ENCODE measurements at places on chromosomes 4 and X.

- DNase-seq: no peak
Measured at GRCh38 chr4:26786916-26787315, 73.7 kb upstream of the STIM2 start.

DNA sequence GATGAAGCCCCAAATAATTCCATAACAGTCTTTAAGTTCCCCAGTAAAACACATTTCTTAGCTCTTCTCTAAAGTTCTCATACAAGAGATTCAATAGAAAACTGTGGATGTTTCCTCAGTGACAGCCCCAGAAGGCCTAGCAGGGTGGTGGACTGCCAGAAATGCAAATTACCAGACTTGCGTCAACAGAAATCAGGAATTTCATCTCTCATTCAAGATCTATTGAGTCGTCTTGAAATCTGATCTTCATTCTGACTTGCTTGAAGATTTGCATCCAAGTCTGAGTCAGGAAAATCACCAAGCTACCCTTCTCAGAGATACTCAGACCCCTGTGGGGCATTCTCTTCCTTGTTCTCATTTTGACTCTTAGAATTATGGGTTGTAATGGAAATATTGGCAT is 68.9 kb upstream of the NDP start:
- no peak for DNase-seq

DNA sequence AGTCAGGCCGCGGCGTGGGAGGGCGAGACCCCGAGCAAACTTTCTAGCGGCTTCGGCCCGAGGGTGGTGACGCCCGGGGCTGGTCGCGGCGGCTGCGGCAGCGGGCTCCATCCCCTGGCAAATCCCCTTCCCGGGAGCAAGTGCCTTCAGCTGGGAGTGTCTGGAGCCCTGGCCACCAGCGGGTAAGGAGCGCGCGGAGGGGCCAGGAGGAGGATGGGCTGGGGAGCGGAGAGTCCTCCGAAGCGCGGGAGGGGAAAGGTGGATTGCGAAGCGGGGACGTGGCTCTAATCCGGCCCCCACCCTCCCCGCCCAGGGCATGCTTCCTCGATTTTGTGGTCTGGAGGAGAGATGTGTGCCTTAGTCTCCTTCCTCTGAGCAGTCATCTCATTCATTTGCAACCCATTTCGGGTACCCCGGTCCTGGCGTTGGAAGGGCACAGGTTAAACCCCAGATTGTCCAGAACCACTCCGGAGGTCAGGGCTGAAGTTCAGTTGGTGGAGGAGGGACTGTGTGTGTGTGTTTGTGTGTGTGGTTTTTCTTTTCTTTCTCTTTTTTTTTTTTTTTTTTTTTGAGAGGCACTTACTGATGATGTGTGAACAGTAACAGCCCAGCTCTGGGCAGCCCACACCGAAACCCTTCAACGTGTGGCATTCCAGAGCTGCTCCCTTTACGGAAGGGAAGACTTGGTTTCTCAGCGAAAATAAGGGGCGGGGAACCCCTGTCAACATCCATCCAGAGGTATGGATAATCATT is 516 bp downstream of the SGMS2 start:
- DNase-seq: no peak

GRCh38 chr4:127145006-127145540 is 487.7 kb upstream of the INTU start:
- DNase-seq: peak; percentile 47

DNA sequence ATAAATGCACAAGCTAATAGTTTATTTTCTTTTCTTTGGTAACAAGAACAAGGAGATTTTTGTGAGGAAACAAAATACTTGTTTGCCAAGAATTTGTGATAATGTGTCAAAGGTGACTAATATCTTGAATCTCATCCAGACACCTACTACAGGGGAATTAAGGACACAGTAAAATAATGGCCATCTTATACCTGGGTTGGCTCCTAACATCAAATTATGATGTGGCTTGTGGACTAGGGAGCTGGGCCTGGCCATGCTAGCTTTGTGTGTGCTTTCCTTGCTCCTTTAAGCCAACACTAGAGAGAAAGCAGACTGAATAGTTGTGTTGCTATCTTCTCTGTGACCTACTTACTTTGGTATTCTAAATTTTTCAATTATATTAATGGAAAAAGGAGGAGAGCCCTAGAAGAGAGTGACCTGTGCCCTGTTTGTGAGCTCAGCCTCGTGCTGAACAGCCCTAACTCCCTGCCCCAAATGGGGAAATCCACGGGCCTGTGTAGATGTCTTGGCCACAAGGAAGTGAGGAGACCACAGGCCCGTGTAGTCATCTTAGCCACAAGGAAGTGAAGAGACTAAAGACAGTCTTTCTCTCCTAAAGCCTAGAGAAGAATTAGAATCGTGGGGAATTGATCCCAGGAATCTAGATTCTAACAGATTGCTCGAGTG is 23.3 kb downstream of the ARHGAP24 start:
- no peak for DNase-seq

DNA sequence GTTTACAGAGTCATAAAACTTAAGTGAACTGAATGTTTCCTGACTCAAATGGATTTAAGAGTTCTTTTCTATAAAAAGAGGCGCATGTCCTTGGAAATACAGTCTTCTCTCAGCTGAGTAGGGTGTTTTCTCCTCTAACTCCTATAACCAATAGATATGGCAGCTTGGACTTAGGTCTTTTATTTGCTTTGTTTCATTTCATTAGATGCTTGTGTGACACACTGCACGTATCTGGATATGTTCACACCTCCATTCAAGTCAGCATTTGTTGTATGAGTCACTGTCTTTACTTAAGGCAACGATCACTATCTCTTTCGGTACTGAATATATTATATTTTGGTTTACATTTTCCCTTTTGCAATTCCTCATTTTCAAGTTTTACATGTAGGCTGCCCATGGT is 136.6 kb downstream of the ARSF start:
- DNase-seq: peak; percentile 48

- peak; percentile 3 for DNase-seq
Measured at GRCh38 chrX:54248309-54248708, 65.3 kb upstream of the FAM120C start.

DNA sequence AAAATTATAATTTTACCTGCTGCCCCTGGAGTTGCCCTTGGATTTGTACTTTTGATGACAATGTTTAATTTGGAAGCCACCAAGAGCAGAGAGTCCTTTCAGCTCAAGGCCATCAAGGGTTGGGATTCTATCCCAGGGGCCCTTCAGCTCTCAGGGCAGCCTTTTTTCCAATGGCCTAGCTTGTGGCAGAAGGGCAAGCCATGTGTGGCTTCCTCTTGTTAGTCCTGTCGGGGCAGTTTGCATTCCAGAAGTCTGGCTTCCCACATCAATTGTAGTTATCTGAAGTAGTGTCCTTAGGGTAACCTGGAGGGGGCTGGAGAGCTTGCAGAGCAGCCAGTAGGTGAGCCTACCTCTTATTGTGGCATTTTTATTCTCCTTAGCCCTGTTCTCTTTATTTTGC is 569.4 kb downstream of the TRAM1L1 start:
- no peak for DNase-seq

DNA sequence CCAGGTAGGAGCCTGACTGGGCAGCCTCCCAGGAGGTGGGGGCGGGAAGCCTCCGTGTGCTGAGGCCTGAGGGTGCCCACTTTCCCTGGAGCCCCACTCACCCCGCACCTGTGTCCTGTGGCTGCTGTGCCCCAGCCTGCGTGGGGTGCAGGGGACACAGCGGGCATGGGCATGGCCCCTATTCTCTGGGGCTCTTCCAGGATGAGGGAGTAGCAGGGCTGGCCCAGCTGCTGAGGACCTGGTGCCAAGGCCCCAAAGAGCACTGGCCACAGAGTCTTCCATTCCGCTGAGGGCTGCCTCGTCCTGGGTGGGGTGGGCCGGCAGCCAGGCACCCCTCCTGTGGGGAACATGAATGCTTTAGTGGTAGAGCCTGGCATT is 51.7 kb upstream of the SORCS2 start:
- DNase-seq: no peak

- DNase-seq: peak; percentile 54
Measured at GRCh38 chr4:76585897-76586360, 150.9 kb downstream of the SHROOM3 start.

- DNase-seq: no peak
Measured at GRCh38 chr4:81881855-81882621, 410.3 kb upstream of the RASGEF1B start.

DNA sequence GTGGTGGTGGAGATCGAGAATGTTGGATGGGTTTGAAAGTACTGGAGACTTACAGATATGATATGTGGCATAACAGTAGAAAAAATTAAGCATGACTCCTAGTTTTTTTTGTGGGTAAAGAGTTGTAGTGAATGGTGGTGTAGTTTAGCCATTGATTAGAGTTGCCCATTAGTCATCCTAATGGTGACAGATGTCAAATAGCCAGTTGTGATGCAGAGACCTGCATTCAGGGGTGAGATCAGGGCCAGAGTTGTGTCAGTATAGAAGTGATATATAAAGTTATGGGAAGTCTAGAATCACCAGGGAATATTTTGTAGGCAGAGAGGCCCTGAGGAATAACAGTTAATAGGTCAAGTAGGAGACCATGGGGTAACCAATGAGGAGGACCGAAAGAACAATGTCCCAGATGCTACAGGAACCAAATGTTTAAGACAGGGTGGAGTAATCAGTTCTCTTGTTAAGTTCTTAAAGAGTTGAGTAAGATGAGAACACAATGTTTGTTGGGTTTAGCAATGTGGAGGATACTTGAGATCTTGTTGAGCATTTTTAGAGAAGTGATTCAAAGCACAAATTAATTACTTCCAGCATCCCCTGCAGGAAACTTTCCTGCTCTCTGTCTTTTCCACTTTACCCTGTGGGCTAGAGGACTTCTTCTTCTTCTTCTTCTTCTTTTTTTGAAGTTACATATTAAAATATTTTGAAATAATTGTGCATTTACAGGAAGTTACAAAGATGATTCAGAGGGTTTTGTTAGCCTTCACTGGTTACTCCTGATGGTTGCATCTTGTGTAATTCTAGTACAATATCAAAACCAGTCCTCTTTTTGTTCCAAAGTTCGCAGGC is 13.3 kb downstream of the SGMS2 start:
- no peak for DNase-seq

DNA sequence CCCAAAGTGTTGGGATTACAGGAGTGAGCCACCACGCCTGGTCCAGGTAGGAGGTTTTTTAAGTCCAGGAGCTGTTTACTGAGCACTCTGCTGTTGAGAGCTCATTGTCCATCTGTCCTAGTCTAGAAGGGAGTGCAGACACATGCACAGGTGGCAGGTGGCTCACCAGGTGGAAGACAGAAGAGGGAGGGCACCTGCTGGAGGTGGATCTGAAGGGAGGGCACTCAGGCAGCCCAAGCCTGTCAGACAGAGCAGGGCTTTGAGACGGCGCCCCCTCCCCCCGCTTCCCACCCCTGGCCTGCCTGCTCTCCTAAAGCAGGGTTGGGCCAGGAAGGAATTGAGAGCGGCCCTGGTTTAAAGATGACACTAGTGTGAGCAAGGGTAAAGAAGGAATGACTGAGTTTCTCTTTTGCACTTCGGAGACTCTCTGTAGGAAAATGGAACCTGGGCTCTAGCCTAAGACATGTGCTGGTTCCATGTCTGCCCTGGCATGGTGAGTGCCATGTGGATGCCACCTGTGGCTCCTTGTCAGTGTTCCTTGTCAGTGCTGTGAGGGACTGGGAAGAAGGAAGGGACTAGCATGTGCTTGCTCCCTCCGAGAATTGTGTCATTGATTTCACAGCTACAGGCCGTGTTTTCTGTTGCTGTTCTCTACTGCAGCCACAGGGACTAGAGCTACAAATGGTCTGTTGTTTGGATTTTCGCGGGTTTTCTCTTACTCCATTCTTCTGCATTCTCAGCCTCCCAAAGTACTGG is 108.6 kb downstream of the TNIP2 start:
- DNase-seq: no peak

DNA sequence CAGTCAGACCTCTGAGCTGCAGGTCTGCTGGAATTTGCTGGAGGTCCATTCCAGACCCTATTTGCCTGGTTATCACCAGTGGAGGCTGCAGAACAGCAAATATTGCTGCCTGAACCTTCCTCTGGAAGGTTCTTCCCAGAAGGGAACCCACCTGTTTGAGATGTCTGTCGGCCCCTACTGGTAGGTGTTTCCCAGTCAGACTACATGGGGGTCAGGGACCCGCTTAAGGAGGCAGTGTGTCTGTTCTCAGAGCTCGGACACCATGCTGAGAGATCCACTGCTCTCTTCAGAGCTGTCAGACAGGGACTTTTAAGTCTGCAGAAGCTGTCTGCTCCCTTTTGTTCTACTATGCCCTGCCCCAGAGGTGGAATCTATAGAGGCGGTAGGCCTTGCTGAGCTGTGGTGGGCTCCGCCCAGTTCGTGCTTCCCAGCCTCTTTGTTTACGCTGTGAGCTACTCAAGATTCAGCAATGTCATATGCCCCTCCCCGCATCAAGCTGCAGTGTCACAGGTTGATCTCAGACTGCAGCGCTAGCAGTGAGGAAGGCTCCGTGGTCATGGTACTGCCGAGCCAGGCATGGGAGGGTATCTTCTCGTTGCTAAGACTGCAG is 44.1 kb upstream of the KDR start:
- DNase-seq: no peak

DNA sequence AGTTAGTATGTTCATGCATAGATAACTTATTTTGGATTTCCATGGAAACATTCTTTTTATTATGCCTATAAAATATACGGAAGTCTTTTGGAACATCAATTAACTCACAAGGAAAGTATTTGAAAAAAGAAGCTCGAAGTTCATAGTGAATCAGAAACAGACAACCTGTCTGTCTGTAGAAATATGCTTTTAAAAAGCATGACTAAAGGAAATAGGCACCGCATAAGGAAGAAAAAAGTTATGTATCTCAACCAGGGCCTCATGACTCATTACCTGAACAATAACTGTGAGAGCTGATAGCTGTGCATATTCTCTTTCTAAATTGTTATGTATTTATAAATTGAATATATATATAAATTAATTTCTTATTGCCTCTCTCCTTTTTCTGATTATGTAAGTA is 324.1 kb downstream of the TLL1 start:
- DNase-seq: no peak

GRCh38 chr4:118102195-118102594 is 67.9 kb downstream of the NDST3 start:
- no peak for DNase-seq

- no peak for DNase-seq
Measured at GRCh38 chrX:111460607-111461006, 48.6 kb upstream of the DCX start.
